ENCODE measurements at places on chromosomes 5 and 9. TPM values are rescaled to one million over a fixed set of nuclear protein-coding genes. Genes with fewer than 3 reads are reported as not detected.

Gene PDE4D
- 4.2 TPM for total RNA-seq

Gene NUTM2F
- total RNA-seq = not detected

DNA sequence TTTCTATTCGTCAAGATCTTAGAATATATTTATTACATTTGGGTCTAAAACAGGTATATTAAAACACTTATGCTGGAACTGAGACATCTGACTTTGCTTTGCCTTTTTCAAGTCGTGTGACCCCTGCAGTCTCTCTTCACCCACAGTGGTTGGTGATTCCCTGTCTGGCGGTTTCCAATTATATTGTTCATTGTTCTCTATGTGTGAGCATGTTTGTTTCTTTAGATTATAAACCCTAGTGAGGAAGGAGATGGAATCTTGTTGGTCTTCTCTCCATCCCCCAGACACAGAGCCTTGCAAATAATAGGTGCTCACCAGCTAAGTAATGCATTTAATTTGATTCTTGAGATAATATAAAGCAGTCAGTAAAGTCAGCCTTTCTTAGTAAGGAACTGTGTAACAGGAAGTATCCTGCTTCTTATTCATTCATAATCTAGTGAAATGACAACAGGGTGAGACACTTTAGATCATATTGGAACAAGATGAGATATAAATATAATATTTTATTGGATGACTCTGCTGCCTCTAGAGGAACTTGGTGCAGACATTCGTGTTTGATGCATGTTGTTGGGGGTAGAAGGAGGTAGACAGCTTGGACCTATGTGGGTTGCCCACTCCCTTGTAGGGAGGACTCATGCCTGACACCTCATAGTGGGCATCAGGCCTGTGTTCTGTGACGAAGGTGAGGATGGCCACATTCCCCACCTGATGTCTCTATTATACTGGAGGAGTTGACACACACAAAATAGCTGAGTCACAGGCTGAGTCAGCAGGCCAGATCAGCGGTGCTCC, 88.1 kb downstream of the FGF1 start:
- peak; percentile 90 for DNase-seq

Gene FAM219A
- 10.6 TPM for total RNA-seq

DNA sequence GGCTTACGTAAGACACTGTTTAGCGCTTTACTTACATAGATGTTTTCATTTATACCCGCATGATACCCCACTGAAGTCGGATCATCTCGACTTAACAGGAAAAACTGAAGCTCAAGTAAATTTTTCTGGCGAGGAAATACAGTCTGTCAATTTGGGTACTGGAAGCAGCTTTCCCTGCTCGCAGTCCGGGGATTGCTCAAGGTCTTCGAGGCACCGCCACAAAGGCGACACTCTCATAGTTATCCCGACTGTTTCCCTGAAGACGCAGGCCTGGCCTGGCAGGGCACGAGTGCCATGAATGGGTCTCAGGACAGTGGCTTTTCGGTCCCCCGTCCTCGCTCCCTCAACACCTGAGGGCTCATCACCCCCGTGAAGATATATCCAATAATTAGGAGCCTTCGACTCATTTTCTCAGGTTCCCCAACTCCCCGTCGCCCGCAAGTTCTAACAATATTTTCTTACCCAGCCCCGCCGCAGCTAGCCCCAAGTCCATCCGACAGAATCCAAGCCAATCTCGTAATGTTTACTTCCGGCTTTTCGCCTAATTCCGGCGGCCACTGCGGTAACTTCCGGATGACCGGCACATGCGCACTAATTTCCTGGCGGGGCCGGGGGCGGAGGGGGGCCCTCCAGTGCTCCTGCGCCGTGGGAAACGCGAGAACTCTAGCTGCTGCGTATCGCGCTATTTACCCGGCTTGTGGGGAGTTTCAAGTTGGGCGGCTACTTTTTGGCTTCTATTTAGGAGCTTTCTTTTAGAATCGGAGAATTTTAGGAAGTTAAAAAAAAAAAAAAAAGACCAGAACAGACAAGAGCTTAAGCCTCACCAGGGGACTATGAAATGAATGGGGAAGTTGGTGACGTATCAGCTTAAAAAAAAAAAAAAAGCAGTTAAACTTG, at the start of gene SLU7:
TSS of gene SLU7 (minus strand) at position 521 of the 897 bp plus-strand sequence. CDS start 3,787 bp downstream, outside the sequence.
- DNase-seq = peak; percentile 78

Gene DOCK8
- 1.6 TPM for total RNA-seq

- no peak for DNase-seq
Observed at GRCh38 chr5:16799796-16800195, 136.3 kb downstream of the MYO10 start.

- no peak for DNase-seq
Observed at GRCh38 chr5:76166886-76167576, 83.8 kb downstream of the SV2C start.

DNA sequence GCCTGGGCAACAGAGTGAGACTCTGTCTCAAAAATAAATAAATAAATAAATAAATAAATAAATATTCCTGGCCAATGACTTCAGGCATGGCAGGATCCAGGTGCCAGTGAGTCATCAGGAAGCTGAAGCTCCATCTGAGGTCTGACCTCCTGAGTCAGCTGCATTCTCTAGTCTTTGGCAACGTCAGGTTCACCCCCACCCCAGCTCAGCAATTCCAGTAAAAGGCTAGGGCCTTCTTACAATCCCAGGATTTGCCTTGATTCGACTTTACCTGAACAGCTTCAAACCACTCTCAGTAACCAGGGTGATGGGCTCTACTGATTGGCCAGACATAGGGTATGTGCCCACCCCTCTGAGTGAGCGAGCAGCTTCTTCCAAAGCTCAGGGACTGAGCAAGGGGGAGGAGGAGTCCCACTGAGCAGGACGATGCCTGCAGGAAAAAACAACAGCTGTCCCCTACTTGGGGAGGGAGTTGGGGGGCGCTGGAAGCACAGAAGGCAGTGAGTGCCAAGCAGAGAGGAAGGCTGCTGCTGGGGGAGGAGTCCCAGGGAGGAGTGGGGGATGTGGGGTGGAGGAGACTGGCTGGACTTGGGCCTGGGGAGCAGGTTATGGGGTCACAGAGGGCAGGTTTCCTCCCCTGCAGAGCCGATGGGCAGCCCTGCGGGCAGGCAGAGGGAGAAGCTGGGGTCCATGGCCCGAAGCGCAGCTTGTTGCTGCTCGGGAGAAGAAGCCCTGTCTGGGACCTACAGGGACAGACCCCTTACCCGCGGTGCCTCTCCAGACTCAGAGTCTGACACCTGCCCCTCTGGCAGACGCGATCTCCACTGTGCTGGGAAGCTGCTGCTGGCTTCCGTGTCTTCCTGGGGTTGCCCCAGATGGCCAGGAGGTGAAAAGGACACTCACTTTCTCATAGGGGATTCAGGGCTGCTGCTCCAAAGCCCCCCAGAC, 25.9 kb upstream of the UNC5A start:
- peak; percentile 93 for DNase-seq

All from foreskin keratinocyte (primary cell).